ENCODE measurements at places on chromosomes 2 and 18. TPM values are rescaled to one million over a fixed set of nuclear protein-coding genes. Genes with fewer than 3 reads are reported as not detected.

Gene CKAP2L
- 1.8 TPM for total RNA-seq

GRCh38 chr18:1825296-1825695 lies 746.0 kb downstream of the METTL4 start:
- no peaks in the 10 kb centered on the region for H3K27me3 ChIP-seq
- H3K27ac ChIP-seq, result no peak overlapping the region
- H3K36me3 ChIP-seq, result no peaks in the 10 kb centered on the region
- no peak overlapping the region for H3K4me3 ChIP-seq
- no peaks in the 10 kb centered on the region for H3K4me1 ChIP-seq
- DNase-seq, result no peak

Gene EFR3B
- 4.7 TPM for total RNA-seq

GRCh38 chr2:165009466-165009865 lies 54.1 kb upstream of the SLC38A11 start:
- no peak overlapping the region for H3K27ac ChIP-seq
- no peaks in the 10 kb centered on the region for H3K27me3 ChIP-seq
- no peaks in the 10 kb centered on the region for H3K36me3 ChIP-seq
- no peak overlapping the region for H3K4me3 ChIP-seq

DNA sequence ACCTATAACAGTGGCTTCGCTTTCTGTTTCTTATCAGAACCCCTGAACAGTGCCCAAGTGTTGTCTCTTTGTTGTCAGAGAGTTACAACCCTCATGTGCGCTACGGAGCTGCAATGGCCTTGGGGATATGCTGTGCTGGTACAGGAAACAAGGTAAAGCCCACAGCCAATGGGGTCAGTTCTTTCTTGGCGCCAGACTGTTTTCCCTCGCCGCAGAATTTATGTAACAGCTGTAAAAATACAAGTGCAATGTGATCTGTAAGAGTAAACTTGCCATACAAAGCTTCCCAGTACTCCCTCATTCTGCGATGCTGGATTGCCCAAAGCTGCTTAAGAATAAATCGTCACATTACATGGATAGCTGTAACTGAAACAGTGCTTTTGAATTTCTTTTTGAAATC lies 13.9 kb upstream of the HTR2B start:
- H3K36me3 ChIP-seq, result peaks cover 32% of the 10 kb centered on the region
- no peak overlapping the region for H3K4me3 ChIP-seq
- no peaks in the 10 kb centered on the region for H3K27me3 ChIP-seq
- no peak overlapping the region for H3K27ac ChIP-seq

Gene THSD7B
- 0.17 TPM for total RNA-seq

GRCh38 chr2:116200086-116200485 lies 1614.4 kb upstream of the DDX18 start:
- H3K36me3 ChIP-seq, result no peaks in the 10 kb centered on the region
- H3K27ac ChIP-seq, result no peak overlapping the region
- H3K27me3 ChIP-seq, result no peaks in the 10 kb centered on the region
- no peaks in the 10 kb centered on the region for H3K4me1 ChIP-seq
- H3K4me3 ChIP-seq, result no peak overlapping the region

Gene LIMS2
- 164 TPM for total RNA-seq

DNA sequence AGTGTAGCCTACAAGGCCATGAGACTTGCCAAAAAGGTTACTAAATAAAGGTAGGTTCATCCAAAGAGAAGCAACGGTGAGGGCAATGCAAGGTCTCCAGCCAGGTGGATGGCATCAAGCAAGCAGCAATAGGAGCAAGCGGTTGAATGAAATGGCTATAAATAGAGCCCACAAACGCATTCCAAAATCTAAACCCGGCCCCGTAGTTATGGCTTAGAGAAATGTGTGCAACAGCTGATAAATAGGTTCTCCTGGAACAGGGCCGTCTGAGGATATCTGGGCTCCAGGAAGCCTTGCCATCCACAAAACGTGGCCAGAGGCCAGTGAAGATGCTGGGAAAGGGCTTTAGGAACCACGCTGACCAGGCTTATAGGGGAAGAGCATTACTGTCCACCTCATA lies 146.1 kb upstream of the PID1 start:
- H3K27ac ChIP-seq, result peak overlapping the region; percentile 39
- no peak for DNase-seq
- no peaks in the 10 kb centered on the region for H3K36me3 ChIP-seq
- peaks cover 4% of the 10 kb centered on the region for H3K4me1 ChIP-seq
- no peaks in the 10 kb centered on the region for H3K27me3 ChIP-seq

- no peak overlapping the region for H3K27ac ChIP-seq
- H3K4me3 ChIP-seq, result no peak overlapping the region
- no peaks in the 10 kb centered on the region for H3K4me1 ChIP-seq
- no peaks in the 10 kb centered on the region for H3K36me3 ChIP-seq
- no peaks in the 10 kb centered on the region for H3K27me3 ChIP-seq
Measured at GRCh38 chr2:149627111-149627801, 39.7 kb upstream of the MMADHC start.

- H3K4me3 ChIP-seq, result no peak overlapping the region
- H3K27me3 ChIP-seq, result no peaks in the 10 kb centered on the region
- no peaks in the 10 kb centered on the region for H3K36me3 ChIP-seq
- no peak for DNase-seq
Measured at GRCh38 chr2:236735825-236736238, 166.2 kb downstream of the ACKR3 start.

GRCh38 chr2:239469106-239469960 lies 68.5 kb upstream of the HDAC4 start:
- no peak overlapping the region for H3K27ac ChIP-seq
- H3K36me3 ChIP-seq, result no peaks in the 10 kb centered on the region
- H3K4me3 ChIP-seq, result no peak overlapping the region
- H3K4me1 ChIP-seq, result no peaks in the 10 kb centered on the region
- no peaks in the 10 kb centered on the region for H3K27me3 ChIP-seq
- DNase-seq, result no peak

DNA sequence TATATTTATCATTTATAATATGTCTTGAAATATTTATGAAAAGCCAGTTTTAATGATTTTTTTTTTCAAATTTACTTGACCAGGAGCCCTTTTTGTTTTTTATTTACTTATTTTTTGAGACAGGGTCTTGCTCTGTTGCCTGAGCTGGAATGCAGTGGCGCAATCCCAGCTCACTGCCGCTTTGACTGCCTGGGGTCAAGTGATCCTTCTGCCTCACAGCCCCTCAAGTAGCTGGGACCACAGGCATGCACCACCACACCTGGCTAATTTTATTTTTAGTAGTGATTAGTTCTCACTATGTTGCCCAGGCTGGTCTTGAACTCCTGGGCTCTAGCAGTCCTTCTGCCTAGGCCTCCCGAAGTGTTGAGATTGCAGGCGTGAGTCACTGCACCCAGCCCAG lies 5.7 kb downstream of the EPB41L5 start:
- no peak overlapping the region for H3K27ac ChIP-seq
- no peak overlapping the region for H3K4me3 ChIP-seq
- no peaks in the 10 kb centered on the region for H3K27me3 ChIP-seq

- H3K4me3 ChIP-seq, result no peak overlapping the region
- H3K27me3 ChIP-seq, result no peaks in the 10 kb centered on the region
- H3K4me1 ChIP-seq, result peaks cover 3% of the 10 kb centered on the region
- peak overlapping the region; percentile 52 for H3K27ac ChIP-seq
Measured at GRCh38 chr2:127570282-127571250, 35.1 kb downstream of the MYO7B start.

Gene DSG1
- total RNA-seq, result 0.18 TPM

Gene DNAJC5G
- total RNA-seq, result 1.4 TPM

DNA sequence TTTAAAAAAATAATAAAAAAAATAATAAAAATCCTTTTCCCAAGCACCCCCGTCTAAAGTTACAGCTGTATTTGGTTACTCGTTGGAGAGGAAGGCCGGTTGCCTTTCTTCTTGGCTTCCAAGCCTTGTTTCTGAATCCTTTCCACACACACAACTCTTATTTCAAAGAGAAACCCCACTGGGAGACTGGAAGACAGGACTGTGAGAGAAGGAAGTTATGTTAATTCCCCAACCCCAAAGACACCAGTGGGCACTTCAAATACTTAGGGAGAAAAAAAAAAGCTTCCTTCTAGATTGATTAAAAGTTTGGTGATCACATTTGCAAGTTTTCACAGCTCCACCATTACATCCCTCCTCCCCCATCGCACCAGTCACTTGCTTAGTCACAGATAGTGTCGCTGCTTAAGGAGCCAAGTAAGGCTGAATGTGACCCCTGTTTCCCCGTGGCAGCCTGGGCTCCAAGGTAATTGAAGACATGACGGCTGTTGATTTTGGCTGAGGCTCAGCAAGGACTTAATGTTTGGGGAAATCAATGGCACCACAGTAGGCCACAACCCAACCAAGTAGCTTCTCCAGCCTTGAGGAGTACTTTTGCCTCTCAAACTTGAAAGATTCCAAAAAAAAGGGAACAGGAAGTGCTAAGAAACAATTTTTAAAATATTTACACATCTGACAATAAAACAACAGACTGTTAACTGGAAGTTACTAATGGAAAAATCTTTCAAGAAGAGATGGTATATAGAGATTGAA lies 40.8 kb upstream of the FRZB start:
- H3K36me3 ChIP-seq, result no peaks in the 10 kb centered on the region
- no peak for DNase-seq
- H3K27me3 ChIP-seq, result no peaks in the 10 kb centered on the region
- no peak overlapping the region for H3K4me3 ChIP-seq
- no peaks in the 10 kb centered on the region for H3K4me1 ChIP-seq

Gene RAB6C
- not detected for total RNA-seq

GRCh38 chr2:140711867-140712266 lies 1418.9 kb downstream of the LRP1B start:
- no peaks in the 10 kb centered on the region for H3K36me3 ChIP-seq
- no peaks in the 10 kb centered on the region for H3K4me1 ChIP-seq
- no peaks in the 10 kb centered on the region for H3K27me3 ChIP-seq
- H3K27ac ChIP-seq, result no peak overlapping the region
- DNase-seq, result no peak

Gene CPLX4
- total RNA-seq, result not detected

DNA sequence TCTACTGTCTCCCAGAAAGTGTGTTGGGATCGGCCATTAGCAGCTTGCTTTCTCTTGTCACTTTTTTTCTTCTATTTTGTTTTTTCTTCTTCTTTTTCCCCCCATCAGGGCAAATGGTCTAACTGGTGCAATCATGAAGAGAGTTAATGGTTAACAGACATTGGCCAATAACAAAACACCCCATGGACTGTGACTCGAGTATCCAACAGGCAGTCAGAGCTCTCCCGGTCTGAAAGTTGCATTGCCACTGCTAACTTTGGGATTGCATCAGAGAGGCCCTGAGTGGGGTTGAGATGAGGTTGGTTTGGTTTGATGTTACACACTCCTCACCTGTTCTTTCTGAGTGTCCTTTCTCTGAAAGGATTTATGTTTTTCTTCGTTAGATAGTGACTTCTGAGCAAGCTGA lies 12.9 kb upstream of the SNORC start:
- H3K4me3 ChIP-seq, result no peak overlapping the region
- no peaks in the 10 kb centered on the region for H3K27me3 ChIP-seq
- H3K4me1 ChIP-seq, result peaks cover 13% of the 10 kb centered on the region
- peaks cover 89% of the 10 kb centered on the region for H3K36me3 ChIP-seq

GRCh38 chr18:7155092-7155491 lies 37.5 kb upstream of the LAMA1 start:
- no peak overlapping the region for H3K27ac ChIP-seq
- H3K36me3 ChIP-seq, result no peaks in the 10 kb centered on the region
- H3K27me3 ChIP-seq, result no peaks in the 10 kb centered on the region
- H3K4me1 ChIP-seq, result no peaks in the 10 kb centered on the region

DNA sequence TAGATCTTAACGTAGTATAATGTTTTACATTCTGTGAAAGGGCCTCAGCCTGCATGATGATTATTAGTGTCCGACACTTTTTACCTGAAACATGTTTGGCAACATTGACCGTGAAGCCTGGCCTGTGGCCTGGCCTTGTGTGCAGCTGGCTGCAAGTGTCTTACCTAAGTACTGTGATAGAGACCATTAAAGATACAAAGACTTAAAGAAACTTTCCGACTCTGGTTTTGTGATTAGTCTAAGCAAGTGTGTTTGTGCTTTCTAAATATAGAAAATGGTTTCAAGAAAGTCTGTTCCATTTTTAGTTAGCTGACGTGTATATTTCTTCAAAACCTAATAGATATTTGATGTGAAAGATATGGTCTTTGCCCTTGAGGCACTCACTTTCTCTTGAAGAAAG lies 601.8 kb downstream of the LRP1B start:
- no peaks in the 10 kb centered on the region for H3K4me1 ChIP-seq
- no peak overlapping the region for H3K4me3 ChIP-seq
- no peaks in the 10 kb centered on the region for H3K36me3 ChIP-seq
- H3K27me3 ChIP-seq, result no peaks in the 10 kb centered on the region
- no peak overlapping the region for H3K27ac ChIP-seq

GRCh38 chr18:9951022-9951859 lies 37.4 kb downstream of the VAPA start:
- no peaks in the 10 kb centered on the region for H3K36me3 ChIP-seq
- H3K4me3 ChIP-seq, result no peak overlapping the region
- DNase-seq, result no peak
- no peak overlapping the region for H3K27ac ChIP-seq
- H3K4me1 ChIP-seq, result peaks cover 13% of the 10 kb centered on the region

GRCh38 chr2:84797271-84797670 lies 83.6 kb downstream of the TRABD2A start:
- DNase-seq, result no peak
- no peak overlapping the region for H3K4me3 ChIP-seq
- H3K36me3 ChIP-seq, result no peaks in the 10 kb centered on the region
- H3K4me1 ChIP-seq, result no peaks in the 10 kb centered on the region

- no peaks in the 10 kb centered on the region for H3K4me1 ChIP-seq
- peaks cover 37% of the 10 kb centered on the region for H3K27me3 ChIP-seq
- H3K27ac ChIP-seq, result no peak overlapping the region
- no peak overlapping the region for H3K4me3 ChIP-seq
Measured at GRCh38 chr2:110864176-110864575, 131.8 kb downstream of the ACOXL start.

- H3K4me1 ChIP-seq, result peaks cover 40% of the 10 kb centered on the region
- no peaks in the 10 kb centered on the region for H3K27me3 ChIP-seq
- no peak overlapping the region for H3K27ac ChIP-seq
- no peak overlapping the region for H3K4me3 ChIP-seq
Measured at GRCh38 chr2:120316528-120317179, 29.3 kb upstream of the INHBB start.

Gene RESP18
- total RNA-seq, result not detected

Gene MDH1B
- 1.3 TPM for total RNA-seq

Gene KIAA2012
- not detected for total RNA-seq

Gene POTEJ
- not detected for total RNA-seq

DNA sequence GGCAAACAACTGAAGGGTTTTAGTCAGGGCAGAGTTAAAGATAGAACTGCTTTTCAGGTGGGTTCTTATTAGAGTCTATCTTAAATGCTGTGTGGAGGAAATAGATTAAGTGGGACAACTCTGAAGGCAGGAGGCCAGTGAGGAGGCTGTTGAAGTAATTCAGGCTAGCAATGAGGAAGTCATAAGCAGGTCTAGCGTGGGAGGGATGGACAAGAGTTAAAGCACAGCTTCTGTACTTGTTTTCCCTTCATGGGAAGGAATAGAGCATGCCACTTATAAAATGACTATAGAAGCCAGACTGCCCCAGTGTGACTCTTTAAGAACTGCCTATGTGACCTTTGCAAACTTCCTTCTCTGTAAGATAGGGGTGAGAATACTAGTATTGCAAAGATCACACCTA lies 202.0 kb upstream of the LRRTM1 start:
- H3K4me3 ChIP-seq, result no peak overlapping the region
- no peaks in the 10 kb centered on the region for H3K27me3 ChIP-seq
- H3K36me3 ChIP-seq, result no peaks in the 10 kb centered on the region
- no peak for DNase-seq
- H3K27ac ChIP-seq, result no peak overlapping the region
- H3K4me1 ChIP-seq, result no peaks in the 10 kb centered on the region
